ENCODE measurements at places on chromosomes 2 and 18.

GRCh38 chr2:104606056-104606455 lies 247.9 kb upstream of the POU3F3 start:
- DNase-seq, result no peak

- no peak for DNase-seq
These were observed 48.9 kb downstream of the STK25 start for GRCh38 chr2:241459520-241459919.

DNA sequence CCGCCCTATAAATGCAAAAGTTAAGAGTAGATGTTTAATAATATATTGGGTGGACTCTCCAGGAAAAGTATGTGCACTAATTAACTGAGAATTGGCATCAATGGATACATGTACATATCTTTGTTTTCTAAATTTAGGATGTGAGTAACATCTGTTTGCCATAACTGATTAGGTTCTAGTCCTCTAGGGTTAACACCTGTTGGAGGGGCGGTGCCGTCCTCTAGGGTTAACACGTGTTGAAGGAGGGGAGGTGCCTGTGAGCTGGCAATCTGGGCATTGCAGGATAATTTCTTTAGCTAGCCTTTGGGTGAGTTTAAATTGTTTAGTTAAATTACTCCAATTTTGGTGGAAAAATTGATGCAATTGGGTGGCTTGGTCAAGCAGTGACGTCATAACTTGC lies 30.9 kb downstream of the HTR2B start:
- no peak for DNase-seq

DNA sequence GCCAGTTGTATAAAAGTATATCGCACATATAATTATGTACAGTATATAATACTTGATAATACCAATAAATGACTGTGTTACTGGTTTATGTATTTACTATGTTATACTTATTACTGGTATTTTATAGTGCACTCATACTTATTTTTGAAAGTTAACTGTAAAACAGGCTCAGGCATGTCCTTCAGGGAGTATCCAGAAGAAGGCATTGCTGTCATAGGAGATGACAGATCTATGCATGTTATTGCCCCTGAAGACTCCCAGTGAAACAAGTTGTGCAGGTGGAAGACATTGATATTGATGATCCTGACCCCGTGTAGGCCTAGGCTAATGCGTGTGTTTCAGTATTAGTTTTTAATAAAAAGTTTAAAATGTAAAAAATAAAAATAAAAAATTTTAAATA lies 20.3 kb upstream of the ASXL3 start:
- DNase-seq, result no peak

DNA sequence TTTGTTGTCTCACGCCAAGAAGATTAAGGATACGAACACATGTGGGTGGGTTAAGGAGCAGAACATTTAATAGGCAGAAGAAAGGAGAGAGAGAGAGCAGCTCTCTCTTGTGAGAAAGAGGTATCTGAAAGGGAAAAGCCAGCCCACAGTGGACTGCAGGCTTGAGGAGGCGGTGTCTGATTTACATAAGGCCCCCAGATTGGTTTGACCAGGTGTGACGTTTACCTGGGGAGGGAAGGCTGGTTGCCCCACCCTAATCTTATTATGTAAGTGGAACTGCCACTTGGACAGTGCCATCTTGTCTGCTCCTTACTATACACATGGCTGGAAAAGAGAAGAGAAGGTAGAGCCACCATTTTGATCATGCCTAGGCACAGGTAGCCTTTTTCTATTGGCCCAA lies 189.2 kb downstream of the NCK2 start:
- no peak for DNase-seq

- no peak for DNase-seq
These were observed 40.6 kb downstream of the TAF1B start for GRCh38 chr2:9883897-9884296.

GRCh38 chr2:201781557-201782051 lies 871 bp upstream of the ALS2 start:
- DNase-seq, result no peak

DNA sequence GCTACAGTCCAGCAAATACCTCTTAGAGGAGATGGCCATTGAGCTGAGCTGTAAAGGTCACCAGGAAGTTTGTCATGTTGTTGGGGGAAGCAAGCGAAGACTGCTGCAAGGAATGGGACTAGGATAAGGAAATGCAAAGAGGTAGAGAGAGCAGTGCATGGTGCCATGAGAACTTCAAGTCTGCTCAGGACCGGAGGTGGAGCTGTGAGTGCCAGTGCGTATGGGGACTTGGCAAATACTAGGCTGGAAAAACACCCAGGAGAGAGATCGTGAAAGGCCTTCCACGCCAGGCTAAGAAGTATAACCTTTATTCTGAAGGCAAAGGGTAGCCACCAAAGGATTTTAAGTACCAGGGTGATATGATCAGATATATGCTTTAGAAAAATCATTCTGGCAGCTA lies 71.3 kb downstream of the MEIS1 start:
- no peak for DNase-seq

DNA sequence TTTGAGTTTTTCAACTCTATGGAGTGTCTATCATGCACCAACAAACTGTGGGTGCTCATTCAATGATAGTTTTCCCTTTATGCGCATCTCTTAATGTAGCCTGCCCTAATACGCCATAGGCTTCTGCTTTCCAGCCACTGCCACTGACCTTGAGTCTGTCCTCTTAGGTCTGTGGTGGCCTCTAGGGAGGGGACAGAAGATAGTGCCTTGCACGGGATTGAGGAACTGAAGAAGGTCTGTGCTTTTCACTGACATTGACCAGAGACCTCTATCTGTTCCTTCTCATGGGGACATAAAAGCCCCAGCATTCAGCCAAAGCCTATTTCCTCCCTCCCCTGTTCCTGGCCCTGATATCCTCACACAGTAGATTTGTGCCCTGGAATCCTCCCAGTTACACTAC lies 2.3 kb downstream of the GCKR start:
- DNase-seq, result no peak

Data from chondrocyte (in vitro differentiated cells).